SJSA1 (cell line): ENCODE measurements at places on chromosomes 4 and X.

DNA sequence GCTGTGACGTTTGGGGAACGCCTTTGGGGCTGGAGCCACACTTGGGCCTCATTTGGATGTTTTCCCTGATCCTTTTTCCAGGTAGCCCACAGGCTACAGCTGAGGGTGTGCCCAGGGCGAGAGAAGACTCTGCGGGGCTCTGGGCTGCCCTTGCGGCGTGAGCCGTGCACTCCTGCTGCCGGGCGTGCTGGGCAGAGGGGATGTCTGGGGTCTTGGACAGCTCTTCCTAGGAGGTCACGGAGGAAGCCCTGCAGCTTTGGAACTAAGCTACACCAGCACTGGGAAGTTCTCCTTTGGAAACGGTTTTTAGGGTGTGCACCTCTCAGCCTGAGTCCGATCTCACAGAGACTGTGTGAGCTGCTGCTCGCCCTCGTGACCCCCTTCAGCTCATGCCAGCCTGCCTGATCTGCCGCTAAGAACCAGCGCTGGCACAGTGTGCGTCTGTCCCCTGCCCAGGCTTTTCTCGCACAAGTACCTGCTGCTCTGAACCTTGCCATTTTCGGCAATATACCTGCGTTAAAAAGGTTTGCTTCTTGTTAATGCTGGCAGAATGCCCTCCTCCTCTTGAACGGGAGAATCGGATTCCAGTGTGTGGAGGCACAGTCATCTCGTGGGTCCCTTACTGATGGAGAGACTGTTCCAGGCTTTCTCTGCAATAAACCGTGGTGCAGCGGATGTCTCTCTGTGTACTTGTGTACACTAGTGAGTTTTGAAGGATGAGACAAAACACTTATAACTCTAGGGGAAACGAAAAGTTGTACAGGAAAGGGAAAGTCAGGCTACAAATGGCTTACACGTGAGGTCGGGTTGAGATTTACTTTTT lies 14.3 kb downstream of the MSANTD1 start:
- DNase-seq, result no peak

DNA sequence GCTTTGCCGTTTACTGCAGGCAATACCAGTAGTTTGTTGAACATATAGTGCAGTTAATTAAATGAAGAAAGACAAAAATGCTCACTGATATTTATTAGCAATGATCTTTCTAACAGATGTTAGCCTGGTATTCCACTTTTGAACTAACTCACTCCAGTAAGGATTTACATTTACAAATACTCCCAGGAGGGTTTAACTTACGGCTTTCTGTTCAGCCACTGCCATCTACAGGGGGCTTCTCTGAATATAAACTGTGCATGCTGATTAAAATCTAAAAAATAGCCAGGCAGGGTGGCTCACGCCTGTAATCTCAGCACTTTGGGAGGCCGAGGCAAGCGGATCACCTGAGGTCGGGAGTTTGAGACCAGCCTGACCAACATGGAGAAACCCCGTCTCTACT lies 2.2 kb upstream of the SRD5A3 start:
- DNase-seq, result no peak

GRCh38 chrX:101260435-101260834 lies 30.7 kb downstream of the TAF7L start:
- DNase-seq, result no peak

- DNase-seq, result no peak
Measured at GRCh38 chr4:2322227-2322626, 60.3 kb upstream of the MXD4 start.

DNA sequence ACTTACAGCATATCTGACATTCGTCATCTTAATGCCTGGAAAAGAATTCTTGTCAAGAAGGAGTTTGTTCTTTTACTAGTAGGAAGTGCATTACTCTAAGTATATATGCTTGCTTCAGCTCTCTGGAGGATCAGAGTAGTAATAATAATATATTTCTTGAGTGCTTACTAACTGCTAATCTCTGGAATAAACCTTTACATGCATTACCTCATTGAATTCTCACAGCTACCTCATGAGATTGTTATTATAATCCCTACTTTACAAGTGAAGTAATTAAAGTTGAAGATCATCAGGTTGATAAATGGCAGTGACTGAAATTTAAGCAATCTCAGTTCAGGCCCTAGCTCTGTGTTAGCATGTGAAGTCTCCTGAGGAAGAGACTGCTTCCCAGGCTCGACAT lies 115.0 kb upstream of the PDE5A start:
- DNase-seq, result no peak

DNA sequence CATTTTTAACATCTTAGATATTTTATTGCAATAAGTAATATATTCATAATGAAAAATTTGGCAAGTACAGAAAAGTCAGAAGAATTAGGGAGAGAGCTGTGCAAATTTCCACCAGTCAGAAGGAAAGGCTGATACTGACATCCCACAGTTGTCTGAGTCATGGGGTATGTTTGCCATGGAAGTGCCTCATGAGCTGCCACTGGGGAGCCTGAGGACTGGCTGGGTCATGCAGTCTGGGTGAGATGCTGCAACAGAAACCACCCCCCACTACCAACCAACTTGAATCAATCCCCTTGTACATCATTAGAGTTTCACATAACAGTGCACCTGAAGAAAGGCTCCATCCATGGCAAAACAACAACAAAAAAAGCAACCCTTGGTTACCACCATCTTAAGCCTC lies 45.2 kb upstream of the ENPP6 start:
- no peak for DNase-seq

DNA sequence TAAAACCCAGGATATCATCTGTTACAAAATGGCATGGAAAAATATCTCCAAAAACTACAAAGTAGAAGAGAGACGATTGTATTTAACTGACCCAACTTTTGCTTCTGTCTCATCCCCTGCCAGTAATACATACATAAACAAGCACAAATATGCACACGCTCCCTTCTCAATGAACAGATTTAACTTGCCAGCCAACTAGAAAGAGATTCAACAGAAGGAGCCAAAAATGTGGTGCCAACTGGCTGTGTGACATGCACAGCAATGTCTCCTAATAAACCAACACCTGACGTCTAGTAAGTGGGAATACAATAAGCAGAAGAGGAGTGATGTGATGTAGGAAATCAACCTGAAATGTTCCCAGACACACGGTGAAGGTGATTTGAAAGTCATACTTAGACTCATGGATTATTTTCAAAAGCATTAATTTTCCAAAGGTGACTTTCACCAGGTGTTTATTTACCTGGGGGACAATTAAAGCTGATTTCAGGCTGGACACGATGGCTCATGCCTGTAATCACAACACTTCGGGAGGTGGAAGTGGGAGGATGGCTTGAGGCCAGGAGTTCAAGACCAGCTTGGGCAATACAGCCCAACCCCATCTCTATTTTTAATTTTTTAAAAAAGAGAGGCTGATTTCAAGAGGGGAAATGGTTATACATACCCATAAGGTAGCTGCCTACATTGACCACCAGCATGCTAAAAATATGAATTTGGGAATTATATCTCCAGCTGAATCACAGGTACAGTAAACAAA lies 33.7 kb downstream of the SH3RF1 start:
- DNase-seq, result no peak

DNA sequence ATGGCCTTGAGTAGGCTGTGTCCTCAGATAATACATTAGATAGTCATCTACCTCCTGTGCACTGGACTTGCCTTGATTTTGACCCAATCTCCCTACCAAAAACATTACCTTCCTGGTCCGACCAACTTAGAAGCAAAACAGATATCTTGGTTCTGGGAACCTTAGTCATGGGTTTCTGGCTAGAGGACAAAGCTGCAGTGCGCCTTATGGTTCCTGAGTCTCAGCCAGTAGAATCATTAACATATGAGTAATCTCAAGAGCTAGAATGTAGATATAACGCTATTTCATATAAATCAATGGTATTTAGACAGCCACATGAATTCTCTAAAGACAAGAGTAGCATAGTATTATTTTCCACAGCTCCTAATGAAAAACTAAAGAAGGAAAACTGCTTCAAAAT lies 83.1 kb downstream of the GRIA3 start:
- no peak for DNase-seq

- no peak for DNase-seq
Measured at GRCh38 chr4:87659247-87659931, 9.3 kb downstream of the DMP1 start.

DNA sequence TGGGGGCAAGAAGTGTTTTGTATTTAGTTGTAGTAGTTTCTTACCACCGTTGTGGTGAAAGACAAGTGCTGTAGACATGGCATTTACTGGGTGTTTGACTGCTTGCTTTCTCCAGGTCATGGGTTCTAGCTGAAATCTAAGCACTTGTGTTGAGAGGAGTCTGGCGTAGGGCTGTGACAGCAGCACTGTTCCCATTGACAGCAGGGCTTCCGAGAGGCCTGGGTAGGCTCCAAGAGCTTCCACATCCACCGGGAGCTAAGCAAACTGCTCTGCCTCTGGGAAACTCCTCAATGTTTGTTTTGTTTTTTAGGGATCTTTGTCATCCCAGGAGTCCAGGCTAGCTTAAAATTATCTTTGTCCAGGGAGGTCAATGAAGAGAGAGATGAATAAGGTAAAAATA lies 44.3 kb downstream of the BMPR1B start:
- no peak for DNase-seq

GRCh38 chr4:138835832-138836533 lies 179.6 kb upstream of the NOCT start:
- DNase-seq, result peak; percentile 6
